ENCODE measurements at places on chromosomes 12 and 14.

DNA sequence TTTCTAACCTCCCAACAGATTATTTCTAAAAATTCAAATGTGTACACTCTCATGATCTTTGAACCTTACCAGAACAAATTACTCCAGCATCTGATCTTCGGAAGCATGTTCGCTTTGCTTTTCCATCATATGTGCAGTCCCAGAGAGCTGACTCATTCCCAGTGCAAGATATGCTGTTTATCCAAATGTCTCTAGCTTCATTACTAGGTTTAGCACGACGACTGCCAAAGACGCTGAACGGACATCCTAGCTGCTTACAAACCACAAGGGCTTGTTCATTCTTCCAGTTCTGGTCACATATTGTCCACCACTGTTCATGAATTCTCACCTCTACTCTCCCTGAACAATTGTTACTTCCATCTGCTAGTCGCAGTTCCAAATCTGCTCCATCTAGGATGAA, 40.5 kb downstream of the CD163L1 start:
- no peak for DNase-seq

- DNase-seq = no peak
These were observed 210.1 kb downstream of the TMEM132D start for GRCh38 chr12:129693731-129694130.

GRCh38 chr14:75310295-75311111, 31.9 kb downstream of the FOS start:
- peak; percentile 79 for DNase-seq

- peak; percentile 63 for DNase-seq
These were observed 153.9 kb downstream of the PRKCH start for GRCh38 chr14:61475316-61475715.

GRCh38 chr12:101878243-101878821, 952 bp downstream of the DRAM1 start:
- DNase-seq = no peak

DNA sequence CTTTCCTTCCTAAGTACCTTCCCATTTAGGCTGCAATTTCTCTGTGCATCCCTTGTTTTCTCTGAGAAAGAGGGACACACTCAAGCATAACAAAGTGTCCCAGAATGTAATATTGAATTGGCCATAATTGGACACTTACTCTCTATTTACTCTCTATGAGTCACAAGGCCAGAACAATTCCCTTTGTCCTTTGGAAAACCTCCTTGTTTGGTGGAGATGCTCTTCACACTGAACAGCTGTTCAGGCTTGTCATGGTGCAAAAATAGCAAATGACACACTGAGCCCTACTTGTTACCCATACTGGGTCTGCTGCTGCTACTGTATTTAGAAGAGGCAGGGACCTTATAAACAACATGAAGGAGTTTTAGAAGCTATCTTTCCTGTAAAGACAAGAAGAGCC, 1590.5 kb upstream of the TMEM132C start:
- DNase-seq = peak; percentile 84

DNA sequence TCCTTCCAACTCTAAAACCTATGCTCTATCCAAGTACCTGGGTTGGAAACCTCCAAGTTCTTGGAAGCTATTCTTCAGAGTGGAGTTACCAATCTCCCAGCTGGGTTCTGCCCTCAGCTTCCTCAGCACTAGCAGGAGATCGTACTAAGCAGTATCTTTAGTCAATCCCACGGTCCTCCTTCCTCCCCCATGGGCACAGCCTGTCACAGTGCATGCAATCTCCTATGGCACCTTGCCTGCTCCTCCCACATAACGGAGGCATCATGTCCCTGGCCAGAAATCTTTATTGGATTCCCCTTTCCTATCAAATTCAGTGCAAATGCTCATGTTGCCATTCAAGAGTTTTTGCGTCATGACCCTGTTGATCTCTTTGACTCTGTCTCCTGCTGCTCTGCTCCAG, 5.4 kb upstream of the LPAR5 start:
- DNase-seq = no peak

- DNase-seq = no peak
These were observed 6.3 kb upstream of the LTBP2 start for GRCh38 chr14:74618078-74618952.

GRCh38 chr14:63164108-63164683, 40.0 kb upstream of the RHOJ start:
- no peak for DNase-seq

DNA sequence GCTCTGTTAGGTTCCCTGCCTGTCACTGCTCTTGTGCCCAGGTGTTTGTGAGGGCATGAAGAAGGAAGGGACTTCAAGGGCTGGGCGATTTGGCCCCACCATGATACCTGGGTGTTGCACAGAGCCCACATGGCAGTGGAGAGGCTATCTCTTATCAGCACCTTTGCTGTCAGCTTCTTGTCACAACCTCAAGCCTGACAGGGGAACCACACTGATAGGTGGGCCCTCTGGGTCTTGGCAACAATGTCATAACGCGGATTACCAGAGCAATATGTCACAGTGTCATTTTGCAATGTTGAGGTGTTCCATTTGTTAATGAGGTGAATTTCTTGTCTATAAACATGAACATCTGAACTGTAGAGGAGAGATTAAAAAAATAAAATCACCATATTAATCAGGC, 22.9 kb upstream of the CACNA1C start:
- DNase-seq = no peak

- no peak for DNase-seq
These were observed 93.7 kb downstream of the KCNMB4 start for GRCh38 chr12:70459786-70460185.

- no peak for DNase-seq
These were observed 144.8 kb upstream of the PTPRQ start for GRCh38 chr12:80299219-80299618.

- DNase-seq = no peak
These were observed 5.2 kb upstream of the FOS start for GRCh38 chr14:75273272-75274049.

DNA sequence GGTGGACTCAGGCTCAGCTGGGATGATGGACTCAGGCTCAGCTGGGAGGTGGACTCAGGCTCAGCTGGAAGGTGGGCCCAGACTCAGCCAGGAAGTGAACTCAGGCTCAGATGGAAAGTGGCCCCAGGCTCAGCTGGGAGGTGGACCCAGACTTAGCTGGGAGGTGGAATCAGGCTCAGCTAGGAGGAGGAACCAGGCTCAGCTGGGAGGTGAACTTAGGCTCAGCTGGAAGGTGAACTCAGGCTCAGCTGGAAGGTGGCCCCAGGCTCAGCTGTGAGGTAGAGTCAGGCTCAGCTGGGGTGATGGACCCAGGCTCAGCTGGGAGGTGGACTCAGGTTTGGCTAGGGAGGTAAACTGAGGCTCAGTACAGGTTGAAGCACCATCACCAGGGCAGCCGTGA, 21.8 kb upstream of the C14orf180 start:
- DNase-seq = no peak

DNA sequence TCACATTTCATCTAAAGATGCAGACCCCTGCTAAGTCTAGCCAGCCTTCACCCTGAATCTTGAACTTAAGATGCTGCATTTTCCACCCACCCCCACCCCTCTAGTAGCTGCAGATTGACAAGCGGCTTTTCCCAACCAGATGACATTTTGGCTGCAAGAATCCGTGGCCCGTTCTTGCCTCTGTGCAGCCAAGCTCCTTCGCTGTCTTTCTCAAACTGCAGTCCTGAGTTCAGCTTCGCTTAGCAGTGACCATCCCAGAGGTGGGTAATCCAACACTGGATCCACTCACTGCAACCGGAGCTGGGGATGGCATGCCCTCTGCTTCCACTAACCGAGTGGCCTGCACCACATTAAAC, 765 bp upstream of the NFYB start:
- DNase-seq = no peak

GRCh38 chr12:105454688-105455087, 124.2 kb downstream of the C12orf75 start:
- DNase-seq = no peak

GRCh38 chr14:36550899-36551298, 30.9 kb upstream of the NKX2-1 start:
- no peak for DNase-seq

- no peak for DNase-seq
These were observed 9.5 kb downstream of the BATF start for GRCh38 chr14:75531660-75532317.

GRCh38 chr12:66058554-66058953, 72.0 kb downstream of the LLPH start:
- DNase-seq = no peak

- no peak for DNase-seq
These were observed 17.6 kb upstream of the FAM177A1 start for GRCh38 chr14:35028435-35028834.

DNA sequence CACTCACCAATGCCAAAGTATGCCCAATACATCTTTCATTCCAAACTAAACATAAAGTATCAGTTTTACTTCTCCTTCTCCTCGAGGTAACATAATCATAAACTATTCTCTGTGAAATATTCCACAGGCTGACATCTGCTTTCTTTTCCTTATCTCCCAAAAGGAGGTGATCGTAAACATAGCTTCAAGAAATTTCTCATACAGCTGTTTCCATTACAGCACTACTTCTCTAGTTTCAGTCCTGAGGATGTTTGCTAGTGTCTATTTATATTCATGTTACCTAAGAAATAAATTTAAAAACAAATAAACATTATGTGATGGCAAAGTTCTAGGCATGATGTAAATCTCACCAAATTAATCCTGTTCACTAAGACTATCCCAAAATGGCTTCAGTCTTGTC, 90.1 kb upstream of the CPSF6 start:
- DNase-seq = no peak

GRCh38 chr14:69242311-69243224, 17.4 kb upstream of the GALNT16 start:
- DNase-seq = peak; percentile 73

- no peak for DNase-seq
These were observed 61.9 kb downstream of the TMEM30B start for GRCh38 chr14:61219256-61219655.

DNA sequence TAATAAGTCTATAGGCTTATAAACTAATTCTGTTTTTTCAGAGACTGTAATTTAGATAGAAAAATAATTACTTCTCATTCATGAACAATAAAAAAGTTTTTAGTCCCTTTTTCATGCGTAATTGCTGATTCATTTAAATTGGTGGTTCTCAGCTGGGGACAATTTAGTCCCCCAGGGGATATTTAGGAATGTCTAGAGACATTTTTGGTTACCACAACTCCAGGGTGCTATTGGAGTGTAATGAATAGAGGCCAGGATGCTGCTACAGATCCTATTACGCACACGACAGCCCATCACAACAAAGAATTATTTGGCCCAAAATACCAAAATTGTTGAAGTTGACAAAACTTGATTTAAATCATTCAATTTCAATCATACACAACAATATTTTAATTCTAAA, 22.8 kb upstream of the VCPKMT start:
- DNase-seq = no peak

- DNase-seq = no peak
These were observed 127.6 kb upstream of the GSC start for GRCh38 chr14:94897561-94897960.

DNA sequence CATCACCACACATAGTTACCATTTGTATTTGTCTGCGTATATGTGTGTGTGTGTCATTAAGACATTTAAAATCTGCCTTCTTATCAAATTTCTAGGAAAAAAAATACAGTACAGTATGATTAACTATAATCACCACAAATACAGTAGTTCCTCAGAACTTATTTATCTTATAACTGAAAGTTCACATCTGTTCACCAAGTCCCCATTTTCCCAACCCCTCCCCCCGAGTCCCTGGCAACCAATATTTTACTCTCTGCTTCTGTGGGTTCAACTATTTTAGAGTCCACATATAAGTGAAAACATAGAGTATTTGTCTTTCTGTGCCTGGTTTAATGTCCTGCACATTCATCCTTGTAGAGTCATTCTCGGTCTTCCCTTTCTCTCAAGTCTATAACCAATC, 12.3 kb downstream of the CAPS2 start:
- DNase-seq = no peak

- DNase-seq = no peak
These were observed 185.9 kb downstream of the PPM1H start for GRCh38 chr12:62748941-62749468.

DNA sequence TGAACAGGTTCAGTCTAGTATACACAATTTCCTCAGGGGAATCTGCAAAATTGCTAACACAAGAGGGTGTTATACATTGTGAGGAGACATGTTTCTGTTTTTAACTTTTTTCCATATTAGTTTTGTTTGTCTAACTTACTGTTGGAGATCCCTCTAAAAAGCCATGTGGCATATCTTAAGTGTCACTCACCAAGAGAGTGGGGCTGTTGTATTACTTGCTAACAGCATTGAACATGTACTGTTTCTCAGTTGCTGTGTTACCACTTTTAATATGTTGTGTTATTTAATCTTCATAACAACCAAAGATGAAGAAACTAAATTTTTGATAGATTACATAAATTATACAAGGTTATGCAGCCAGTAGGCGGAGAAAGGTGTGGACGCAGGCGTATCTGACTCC, 154.3 kb upstream of the NPAS3 start:
- DNase-seq = no peak

- DNase-seq = no peak
These were observed 69.6 kb downstream of the GALNT8 start for GRCh38 chr12:4789776-4790175.

DNA sequence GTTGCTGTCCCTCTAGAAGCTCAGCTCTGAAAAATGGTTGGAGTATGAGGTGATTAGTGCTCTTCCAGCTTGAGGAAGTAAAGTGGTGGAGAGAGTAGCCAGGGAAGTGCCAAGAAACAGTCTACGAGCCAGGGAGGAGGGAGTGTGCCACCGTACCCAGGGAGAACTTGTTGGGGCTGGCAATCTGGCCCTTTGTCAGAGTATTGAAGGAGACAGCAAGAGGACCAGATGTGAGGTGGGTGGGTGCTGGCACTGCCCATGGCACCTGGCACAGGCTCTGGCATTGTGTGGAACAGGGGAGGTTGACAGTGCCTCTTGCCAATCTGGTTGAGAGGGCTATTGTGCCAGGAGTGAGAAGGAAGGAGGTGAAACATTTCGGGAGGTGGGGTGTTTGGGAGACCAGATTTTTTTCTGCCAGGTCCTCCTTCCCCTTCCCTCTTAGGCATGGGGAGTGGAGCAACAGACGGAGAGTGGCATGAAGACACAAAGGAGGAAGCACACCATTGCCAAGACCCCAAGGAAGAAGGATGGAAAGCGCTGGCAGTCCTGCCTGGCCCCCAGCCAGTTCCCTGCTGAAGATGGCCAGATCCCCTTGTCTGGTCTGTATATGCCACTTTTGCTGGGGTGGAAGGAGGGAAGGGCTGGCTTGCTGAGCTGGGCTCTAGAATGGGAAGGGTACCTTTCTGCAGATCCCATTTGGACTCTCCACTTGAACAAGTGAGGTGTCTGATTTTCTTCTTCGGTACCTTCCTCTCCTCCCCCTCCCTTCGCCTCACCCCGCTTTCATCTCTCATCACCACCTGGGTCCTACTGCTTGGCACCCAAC, 37.5 kb downstream of the ZFHX2 start:
- DNase-seq = peak; percentile 82

GRCh38 chr14:22814941-22815713, at the start of gene SLC7A7:
SLC7A7 (minus strand) TSS chr14:22815435; CDS start chr14:22813398, 2,037 bp downstream.
- DNase-seq = no peak

GRCh38 chr12:114189266-114189665, 216.7 kb downstream of the TBX5 start:
- no peak for DNase-seq

GRCh38 chr12:51381226-51382079, 9.8 kb downstream of the GALNT6 start:
- DNase-seq = peak; percentile 67
